ENCODE measurements at places on chromosomes 16 and 17. TPM values are rescaled to one million over a fixed set of nuclear protein-coding genes. Genes with fewer than 3 reads are reported as not detected.

Gene CTF1
- total RNA-seq = 0.27 TPM

Gene OR2C1
- not detected for total RNA-seq

Gene MRPS23
- total RNA-seq = 57.5 TPM

Gene APOBR
- 0.72 TPM for total RNA-seq

Gene DUSP14
- 7.9 TPM for total RNA-seq

Gene SHBG
- not detected for total RNA-seq

Gene CES3
- 0.55 TPM for total RNA-seq

Gene RPRML
- not detected for total RNA-seq

Gene MYO15B
- total RNA-seq = 29.7 TPM

Data from activated naive CD4-positive, alpha-beta T cell treated with anti-CD3 and anti-CD28 coated beads for 36 hours (primary cell).